ENCODE measurements at places on chromosomes 11 and 22.
A peak's percentile ranks its signal among the peaks of the same experiment; 100 is the strongest.

DNA sequence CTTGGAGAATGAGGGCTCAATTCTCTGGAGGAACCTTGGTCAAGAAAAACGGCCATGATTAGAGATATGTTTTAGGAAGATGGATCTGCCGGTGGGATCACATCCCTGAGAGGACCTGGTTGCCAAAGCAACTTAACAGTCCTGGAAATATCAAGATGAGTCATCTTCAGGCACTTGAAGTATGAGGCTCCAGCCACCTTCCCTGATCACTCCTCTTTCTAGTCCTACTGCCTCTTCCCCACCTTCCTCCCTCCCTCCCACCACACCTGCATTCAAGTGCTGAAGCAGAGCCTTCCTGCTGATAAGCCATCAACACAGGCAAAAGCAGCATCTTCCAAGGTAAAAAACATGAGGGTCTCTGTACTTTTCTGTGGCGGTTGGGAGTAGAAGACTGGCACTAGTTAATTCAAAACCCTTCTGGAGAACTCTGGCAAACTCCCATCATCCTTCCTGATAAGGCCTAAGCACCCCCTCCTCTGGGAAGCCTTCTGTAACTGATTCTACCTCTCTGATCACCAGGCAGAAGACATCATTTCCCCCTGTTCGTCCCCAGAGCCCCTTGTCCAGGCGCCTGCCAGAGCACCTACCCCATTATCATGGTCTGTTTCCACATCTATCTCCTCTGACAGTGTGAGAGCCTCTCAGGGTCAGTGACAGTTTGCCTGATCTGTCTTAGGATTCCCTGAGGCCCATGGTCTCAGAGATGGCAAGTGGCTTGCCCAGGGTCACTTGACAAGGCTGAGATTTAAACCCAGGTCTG, 79.8 kb downstream of the CLPB start:
- no peak for DNase-seq

- DNase-seq: no peak
These were observed 241.9 kb downstream of the SOX6 start for GRCh38 chr11:16114431-16114830.

GRCh38 chr22:42283278-42284201, 13.1 kb upstream of the TCF20 start:
- DNase-seq: peak; percentile 29

DNA sequence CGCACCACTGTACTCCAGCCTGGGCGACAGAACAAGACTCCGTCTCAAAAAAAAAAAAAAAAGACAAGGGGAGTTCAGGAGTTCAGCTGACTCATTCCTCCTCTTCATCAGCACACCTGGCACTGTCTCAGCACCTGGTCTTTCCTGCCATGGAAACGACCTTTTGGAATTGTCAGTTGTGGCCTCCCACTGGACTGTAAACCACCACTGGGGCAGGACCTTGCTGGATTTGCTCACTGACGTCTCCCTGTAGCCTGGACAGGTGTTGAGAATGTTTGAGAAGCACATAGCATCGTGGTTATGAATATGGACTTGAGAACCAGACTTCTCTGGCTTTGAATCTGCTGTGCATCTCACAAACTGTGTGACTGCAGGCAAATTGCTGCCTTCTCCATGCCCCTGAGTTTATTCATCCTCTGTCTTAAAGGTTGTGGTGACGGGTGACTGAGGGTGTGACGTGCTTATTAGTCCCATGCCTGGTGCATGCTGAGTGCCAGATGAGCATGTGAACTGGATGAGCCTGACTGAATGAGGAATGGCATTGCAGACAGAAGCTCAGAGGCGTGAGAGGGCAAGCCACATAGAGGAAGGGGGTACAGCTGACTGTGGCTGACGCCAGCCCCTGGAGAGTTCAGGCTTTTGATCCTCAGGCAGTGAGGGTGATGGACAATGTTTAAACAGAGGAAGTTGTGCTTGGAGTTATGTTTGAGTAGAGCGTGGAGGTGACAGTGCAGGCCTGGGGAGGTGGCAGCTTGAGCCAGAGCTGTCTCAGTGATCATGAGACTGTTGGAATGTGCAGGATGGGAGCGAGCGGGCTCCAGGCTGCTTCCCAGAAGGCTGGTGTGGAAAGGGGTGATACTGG, 12.7 kb downstream of the TOM1 start:
- peak; percentile 78 for DNase-seq

GRCh38 chr11:62922653-62923431, 1.7 kb upstream of the CHRM1 start:
- peak; percentile 24 for DNase-seq
